ENCODE measurements at places on chromosomes 6 and 20.

DNA sequence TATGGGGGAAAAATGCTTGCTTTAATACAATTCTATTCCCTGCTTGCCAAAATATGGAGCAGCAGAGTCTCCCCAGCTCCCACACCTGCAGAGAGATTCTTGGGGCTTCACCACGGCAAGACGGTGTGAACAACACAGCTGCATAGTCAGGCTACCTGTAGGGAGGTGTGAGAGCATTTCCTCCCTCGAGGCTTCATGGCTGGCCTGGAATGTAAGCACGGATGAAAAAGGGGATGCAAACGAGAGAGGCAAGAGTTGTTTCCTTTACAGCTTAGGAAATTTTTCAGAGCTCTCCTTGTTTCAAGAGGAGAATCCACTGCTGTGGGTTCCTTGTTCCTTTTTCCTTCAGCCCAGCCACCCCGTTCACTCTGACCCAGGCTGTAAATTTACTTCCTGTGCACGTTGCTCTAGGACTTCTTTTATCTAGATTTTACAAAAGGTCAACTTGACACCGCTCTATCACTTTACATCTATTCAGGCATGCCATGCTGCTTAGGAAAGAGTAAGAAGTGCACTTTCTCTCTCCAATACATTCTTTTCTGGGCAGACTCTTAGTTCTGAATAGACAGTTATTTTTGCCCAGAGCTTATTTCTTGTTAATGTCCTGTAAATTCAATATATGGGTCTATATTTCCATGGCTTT lies 197.1 kb downstream of the KHDC1L start:
- DNase-seq = no peak

DNA sequence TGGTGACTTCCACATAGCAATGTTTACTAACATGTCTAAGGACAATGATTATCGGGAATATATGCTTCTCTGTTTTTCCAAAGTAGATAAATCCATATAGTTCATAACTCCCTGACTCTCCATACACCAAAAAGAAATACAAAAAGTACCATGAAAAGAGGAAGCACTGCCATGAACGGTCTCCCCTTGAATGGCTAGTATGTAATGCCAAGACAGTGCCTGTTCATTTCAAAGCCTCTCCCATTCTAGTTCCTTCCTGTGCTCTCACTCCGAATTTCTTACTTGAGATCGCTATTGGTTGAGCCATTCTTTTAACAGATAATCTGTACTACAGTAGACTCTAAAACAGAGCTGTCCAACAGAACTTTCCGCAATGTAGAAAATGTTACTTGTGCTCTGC lies 54.8 kb upstream of the EDN1 start:
- DNase-seq = no peak

- no peak for DNase-seq
Observed at GRCh38 chr6:142545147-142545546, 243.3 kb downstream of the ADGRG6 start.

DNA sequence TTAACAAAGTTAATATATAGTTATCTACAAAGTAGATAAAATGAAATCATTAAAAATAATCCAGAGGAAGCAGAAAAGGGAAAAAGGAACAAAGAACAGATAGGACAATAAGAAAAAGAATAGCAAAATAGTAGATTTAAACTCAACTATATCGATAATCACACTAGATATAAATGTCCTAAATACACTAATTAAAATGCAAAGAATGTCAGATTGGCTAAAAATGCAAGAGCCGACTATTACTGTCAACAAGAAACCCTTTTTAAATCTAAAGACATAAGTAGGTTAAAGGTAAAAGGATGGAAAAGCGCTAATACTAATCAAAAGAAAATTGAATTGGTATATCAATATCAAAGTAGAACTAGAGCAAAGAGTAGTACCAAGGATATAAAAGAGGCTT lies 164.8 kb upstream of the AKAP12 start:
- DNase-seq = no peak

DNA sequence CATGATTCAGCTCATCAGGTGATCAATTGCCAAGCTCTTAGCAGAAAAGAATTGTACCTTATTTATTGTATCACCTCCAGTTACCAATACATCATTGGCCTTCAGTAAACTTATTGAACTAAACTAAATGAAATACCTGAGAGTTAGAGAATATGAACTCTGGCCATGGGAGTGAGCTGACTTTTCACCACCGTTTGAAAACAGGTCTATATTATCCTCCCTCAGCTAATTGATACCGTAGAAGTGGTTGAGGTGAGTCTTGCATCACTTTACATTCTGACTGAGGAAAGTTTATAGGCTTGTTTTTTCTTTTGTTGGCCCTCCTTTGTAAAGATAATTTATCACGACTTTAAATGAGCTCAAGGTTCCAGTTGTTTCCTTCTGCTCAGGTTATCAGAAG lies 52.5 kb upstream of the ADGRG6 start:
- no peak for DNase-seq

DNA sequence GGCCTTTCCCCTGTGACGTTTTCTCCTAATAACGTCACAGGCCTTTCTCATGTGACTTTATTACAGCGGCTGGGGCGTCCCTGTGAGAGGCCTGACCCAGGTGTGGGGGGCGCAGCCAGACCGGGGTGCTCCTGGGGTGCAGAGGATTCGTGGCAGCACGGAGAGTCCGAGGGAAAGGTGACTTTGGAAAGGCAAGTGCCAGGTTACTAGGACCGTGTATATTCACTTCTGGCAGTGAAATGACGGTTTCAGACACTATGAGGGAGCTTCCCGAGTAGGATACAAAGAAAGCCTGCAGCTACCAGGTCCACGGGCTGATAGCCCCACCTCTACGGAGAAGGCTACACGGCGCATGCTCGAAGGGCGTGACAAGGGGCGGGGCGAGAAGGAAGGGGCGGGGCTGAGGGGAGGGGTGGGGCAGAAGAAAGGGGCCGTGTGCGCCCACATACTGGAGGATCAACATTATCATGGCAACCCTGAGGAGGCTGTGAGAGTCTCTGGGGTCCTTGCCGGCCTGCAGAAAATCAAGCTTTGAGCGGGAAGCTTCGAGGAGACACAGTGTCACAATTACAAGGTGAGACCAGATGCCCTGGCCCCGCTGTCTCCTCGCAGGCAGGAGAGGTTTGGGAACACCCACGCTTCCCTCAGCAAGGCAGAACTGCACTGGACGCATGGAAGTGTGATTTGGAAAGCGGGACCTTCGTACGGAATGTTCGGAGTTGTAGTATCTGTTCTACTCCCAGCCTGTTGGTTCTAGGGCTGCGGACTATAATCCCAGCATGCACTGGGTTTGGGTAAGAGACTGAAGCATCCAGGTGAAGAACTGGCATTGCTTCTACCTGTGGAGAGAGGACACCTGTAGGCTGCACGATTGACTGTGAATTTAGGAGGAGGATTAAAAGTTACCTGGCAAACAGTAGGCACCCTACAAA lies 54.4 kb upstream of the ZNF337 start:
- DNase-seq = peak; percentile 91

DNA sequence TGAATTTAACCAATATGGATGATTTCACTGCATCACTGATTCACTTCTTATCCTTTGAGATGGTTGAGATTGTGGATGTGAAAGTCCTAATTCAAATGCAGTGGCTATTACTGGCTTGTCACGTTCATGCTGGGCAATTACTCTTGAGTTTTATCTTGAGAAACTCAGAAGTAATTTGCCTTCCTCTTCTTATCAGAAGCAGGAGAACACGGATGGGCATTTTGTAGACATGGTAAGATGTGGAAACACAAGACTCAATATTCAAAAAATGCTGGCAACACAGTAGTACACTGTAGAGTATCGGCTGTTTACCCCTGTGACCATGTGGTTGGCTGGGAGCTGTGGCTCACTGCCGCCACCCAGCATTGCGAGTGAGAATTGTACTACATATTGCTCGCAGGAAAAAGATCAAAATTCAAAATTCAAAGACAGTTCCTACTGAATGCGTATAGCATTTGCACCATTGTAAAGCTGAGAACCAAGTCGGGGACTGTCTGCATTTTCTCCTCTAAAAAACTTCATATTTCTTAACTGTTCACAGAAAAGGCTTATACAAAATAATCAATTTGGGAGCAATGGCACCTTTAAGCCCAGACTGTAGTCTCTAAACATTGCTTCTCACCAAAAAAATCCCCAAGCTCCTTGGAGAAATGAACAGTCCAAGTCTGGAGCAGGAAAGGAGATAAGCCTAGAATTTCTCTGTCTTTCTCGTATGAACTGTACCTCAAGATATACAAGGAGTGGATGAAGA lies 61.9 kb upstream of the ELOVL5 start:
- DNase-seq = peak; percentile 70

GRCh38 chr6:98946266-98946878 lies 1.4 kb downstream of the FBXL4 start:
- DNase-seq = peak; percentile 25

DNA sequence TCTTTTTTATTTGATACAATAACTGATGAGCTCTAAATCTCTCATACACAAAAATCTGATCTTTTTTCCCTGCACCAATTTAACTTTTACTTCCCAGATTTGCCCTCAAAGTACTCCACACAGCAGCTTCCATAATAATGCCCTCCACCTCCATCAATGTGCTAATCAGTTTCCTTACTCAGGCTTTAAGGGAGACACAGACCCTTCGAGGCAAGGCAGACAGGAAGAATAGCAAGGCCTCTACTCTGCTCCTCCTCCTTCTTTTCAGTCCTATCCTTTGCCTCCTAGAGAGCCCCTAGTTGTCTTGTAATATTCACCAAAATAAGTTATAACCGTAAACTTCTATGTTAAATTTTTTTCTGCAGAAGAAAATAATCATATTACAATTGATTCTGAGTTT lies 444.9 kb upstream of the RNF217 start:
- DNase-seq = no peak

- DNase-seq = peak; percentile 45
Observed at GRCh38 chr6:100948381-100949133, 67.4 kb upstream of the ASCC3 start.

DNA sequence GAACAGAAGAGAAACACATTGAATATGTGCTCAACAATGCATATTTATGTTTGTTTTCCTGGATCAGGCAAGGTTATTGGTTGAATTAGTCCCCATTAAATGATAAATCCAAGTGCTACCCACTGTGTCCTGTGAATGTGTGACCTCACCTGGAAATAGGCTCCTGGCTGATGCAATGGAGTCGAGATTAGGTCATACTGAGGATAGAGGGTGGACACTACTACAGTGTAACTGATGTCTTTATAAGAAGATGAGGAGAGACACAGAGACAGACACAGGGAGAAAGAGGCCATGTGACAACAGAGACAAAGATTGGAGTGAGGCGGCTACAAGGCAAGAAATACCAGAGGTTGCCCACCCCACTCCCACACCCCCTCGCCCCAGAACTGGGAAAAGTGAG lies 559.3 kb downstream of the C6orf118 start:
- peak; percentile 15 for DNase-seq

DNA sequence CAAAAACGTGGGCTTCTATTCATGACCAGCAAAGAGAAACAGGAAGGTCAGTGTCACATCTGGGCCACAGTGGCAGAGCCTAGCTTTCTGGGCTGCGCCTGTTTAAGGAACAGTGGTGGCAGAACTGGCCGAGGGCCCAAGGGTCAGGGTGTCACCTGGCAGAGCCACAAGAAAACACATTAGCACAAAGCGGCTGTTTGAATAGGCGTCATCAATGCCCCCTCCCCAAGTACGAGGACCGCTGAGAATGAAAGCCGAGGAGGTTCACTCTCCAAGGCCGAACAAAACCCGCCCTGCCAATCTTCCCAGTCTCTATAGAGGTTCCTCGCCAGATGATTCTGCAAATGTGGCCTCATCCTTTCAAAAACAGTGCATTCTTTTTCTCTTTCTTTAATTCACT lies 125.2 kb upstream of the TRAF3IP2 start:
- no peak for DNase-seq

DNA sequence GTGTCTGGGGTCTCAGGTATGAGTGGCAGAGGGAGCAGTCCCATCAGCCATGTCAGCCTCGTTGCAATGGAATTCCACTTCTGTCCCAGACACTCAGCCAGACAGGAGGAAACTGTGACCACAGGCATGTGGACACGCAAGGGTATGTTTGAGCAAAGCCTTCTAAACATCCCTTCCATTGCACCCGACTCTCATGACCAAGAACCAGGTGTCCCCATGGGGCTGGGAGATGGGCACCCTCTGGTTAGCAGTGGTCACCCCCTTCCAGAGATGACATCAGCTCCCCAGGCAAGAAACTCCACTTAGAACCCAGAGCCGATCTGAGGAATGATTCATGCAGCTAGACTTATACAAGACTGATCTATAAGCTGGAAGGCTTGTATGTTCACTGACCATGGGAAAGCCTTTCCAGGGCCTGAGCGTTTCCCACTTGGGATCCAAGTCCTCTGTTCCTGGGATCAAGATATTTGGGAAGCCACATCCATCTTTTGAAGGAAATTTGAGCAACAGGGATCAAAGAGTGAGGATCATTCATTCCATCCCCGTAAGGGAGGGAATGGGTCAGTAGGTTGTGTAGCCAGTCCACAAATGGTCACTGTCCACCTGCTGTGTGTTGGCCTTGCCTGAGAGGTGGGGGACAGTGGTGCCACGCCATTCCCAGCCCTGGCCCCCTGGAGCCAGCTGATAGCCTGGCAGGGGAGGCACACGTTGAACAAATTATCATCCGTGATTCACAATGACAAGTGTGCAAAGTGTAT lies 3.9 kb upstream of the MRGBP start:
- DNase-seq = no peak
